Activated B cell treated with CpG ODN at 0.5 μM for 24 hours (primary cell): ENCODE measurements at places on chromosomes 4 and X.

DNA sequence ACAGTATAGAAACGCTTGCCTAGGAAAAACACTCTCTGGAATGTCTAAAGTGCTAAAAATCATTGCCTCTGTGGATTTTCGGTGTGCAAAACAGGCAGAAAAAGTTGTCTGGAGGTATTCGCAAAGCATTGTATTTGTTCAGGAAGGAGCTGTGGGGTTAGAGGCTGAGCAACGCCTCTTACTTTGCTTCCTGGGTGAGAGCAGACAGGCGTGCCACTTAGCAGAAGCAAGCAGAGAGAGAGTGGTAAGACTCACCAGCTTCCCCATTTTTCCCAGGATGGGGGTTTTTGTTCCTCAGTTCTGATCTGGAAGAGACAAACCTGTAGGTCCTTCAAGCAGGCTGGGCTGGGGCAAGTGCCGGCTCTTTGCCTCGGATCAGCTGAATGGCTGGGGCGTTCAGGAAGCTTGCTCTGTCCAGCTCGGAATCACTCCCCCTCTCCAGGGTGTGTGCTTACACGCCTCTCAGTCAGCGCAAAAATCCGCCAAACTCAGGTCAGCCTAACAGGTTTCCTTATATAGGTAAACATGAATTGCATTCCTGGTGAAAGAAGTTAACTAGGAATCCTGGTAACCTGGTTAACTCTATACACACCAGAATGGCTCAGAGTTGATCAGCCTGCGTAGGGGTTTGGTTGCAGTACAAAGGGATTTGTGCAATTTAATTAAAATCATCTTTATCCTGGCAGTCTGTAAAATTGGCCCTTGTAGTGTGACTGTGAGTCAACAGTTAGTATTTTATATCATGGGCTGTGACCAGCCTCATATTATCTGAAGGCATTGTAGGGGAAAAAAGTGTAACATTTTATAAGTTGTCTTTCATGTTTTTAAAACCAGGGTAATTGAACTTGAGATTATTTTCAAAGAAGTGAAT, 213.1 kb upstream of the MID1 start:
- H3K36me3 ChIP-seq = no peaks in the 10 kb centered on the region
- DNase-seq = no peak
- no peaks in the 10 kb centered on the region for H3K4me1 ChIP-seq
- H3K27ac ChIP-seq = no peak overlapping the region
- no peaks in the 10 kb centered on the region for H3K27me3 ChIP-seq
- no peak overlapping the region for H3K4me3 ChIP-seq

GRCh38 chr4:76997532-76997931, 48.0 kb downstream of the SEPTIN11 start:
- peaks cover 41% of the 10 kb centered on the region for H3K36me3 ChIP-seq
- DNase-seq = no peak
- peaks cover 12% of the 10 kb centered on the region for H3K4me1 ChIP-seq

DNA sequence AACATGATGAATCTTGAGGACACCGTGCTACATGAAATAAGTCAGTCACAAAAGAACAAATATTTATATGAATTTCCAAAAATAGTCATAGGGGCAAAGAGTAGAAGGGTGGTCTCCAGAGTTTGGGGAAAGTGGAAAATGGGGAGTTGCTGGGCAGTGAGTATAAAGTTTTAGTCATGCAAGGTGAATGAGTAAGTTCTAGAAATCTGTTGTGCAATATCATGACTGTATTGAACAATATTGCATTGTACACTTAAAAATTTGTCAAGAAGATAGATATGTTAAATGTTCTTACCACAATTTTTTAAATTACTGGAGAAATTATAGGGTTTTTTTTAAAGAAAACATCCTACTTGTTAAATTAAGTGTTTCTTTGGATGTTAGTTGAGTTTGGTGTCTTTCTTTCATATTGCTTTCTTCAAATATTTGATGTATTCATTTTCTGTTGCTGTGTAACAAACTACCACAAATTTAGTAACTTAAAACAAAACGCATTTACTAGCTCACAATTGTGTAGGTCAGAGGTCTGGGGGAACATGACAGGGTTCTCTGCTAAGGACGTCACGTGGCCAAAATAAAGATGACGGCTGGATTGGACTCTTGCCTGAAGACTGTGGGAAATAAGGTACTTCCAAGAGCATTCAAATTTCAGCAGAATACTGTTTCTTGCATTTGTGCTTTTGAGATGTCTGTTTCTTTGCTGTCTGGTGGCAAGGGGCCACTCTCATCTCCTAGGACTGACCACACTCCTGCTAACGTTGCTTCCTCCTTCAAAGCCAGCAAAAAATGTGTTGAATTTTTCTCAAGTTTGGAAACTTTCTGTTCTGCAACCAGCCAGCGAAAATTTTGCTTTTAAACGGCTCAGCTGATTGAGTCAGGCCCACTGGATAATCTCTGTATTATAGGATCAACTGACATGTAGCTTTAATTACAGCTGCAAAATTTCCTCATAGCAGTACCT, 76.7 kb downstream of the CPEB2 start:
- H3K36me3 ChIP-seq = no peaks in the 10 kb centered on the region
- no peaks in the 10 kb centered on the region for H3K4me1 ChIP-seq
- peaks cover 3% of the 10 kb centered on the region for H3K27me3 ChIP-seq
- DNase-seq = no peak
- H3K27ac ChIP-seq = no peak overlapping the region
- H3K4me3 ChIP-seq = no peak overlapping the region

DNA sequence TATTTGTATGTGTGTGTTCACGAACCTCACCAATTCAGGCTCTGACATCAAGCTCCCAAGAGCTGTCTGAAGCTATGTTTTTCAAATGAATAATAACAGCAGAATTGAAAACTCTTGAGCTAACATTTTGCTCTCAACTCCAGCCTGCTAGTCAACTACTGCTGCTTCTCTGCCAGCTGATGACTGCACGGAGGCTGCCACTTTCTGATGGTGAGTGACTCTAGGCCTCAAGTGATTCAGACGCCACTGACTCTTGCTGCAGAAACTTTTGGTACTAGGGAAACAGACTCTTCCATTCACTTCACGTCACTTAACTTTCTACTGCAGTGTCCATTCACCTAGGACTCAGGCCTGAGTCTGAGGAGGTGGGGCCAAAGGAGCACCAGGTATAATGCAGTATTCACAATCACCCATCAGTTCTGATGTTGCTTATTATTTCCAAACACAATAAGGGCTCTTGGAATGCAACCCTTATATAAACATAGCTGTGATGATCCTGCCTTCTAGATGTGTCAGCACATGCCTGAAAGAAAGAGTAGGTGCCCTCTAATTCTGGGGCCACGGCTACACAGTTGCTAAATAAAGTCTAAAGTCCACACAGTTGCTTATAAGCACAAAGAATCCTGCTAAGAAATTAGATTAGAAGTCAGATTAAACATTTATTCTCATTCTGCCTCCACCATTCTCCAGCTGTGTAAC, 16.0 kb downstream of the PRDM8 start:
- no peak for DNase-seq
- no peak overlapping the region for H3K27ac ChIP-seq
- peaks cover 2% of the 10 kb centered on the region for H3K4me1 ChIP-seq
- no peak overlapping the region for H3K4me3 ChIP-seq

- peaks cover 16% of the 10 kb centered on the region for H3K27me3 ChIP-seq
- H3K4me3 ChIP-seq = no peak overlapping the region
- H3K4me1 ChIP-seq = no peaks in the 10 kb centered on the region
- no peaks in the 10 kb centered on the region for H3K36me3 ChIP-seq
These were observed 12.7 kb upstream of the DCUN1D4 start for GRCh38 chr4:51830156-51830720.

- no peak for DNase-seq
- peak overlapping the region; percentile 56 for H3K27ac ChIP-seq
These were observed 16.2 kb downstream of the UBE2K start for GRCh38 chr4:39714166-39714565.

DNA sequence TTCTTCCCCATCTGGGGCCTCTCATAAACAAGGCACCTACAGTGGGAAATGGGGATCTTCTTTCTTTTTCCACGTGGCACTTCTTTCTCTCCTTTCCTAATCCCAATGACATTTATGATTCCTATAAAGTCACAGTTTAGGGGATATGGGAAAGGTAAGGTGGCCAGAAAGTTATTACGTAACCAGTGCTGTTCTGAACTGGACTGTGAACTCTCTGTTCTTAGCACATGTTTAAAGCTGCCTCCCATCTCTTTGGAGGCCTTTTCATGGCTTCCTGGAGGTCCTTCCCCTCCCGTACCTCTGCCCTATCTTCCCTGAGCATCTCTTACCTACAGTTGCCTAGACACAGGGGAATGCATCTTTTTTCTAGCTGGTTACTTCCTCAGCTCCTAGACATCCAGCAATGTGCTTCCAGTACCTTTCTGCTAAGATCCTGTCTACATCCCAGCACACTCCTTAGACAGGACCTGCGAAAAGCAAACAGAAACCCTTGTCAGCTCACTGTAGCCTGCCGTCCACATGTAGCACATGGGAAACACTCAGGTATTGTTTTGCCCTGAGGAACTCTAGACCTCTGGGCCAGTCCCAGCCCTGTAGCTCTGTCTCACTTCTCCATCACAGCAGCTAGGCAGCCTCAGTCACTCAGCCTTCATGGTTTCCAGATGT, 195.4 kb downstream of the NWD2 start:
- peaks cover 3% of the 10 kb centered on the region for H3K27me3 ChIP-seq
- no peak for DNase-seq
- no peak overlapping the region for H3K4me3 ChIP-seq
- no peaks in the 10 kb centered on the region for H3K36me3 ChIP-seq
- no peak overlapping the region for H3K27ac ChIP-seq

DNA sequence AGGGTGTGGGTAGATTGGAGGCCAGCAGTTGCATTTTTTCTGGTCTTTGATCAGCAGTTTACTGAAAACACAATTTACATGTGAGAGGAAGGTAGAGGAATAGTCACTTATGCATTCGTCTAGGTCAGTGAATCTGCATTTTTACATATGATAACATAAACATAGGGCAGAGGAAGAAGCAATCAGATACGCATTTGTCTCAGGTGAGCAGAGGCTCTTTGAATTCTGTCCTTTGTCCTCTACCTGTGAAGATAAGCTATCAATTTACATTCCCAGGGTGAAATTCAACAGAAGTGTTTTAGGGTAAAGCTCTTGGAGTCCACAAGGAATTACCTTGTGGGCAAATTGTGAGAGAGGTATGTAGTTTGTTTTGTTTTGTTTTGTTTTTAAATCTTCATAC, 306.5 kb downstream of the MAGEB5 start:
- H3K36me3 ChIP-seq = no peaks in the 10 kb centered on the region
- DNase-seq = no peak
- no peak overlapping the region for H3K4me3 ChIP-seq
- no peaks in the 10 kb centered on the region for H3K4me1 ChIP-seq

- H3K27ac ChIP-seq = no peak overlapping the region
- H3K4me1 ChIP-seq = no peaks in the 10 kb centered on the region
- no peaks in the 10 kb centered on the region for H3K36me3 ChIP-seq
- no peaks in the 10 kb centered on the region for H3K27me3 ChIP-seq
- H3K4me3 ChIP-seq = no peak overlapping the region
These were observed 882.4 kb downstream of the C4orf33 start for GRCh38 chr4:129978315-129978714.

DNA sequence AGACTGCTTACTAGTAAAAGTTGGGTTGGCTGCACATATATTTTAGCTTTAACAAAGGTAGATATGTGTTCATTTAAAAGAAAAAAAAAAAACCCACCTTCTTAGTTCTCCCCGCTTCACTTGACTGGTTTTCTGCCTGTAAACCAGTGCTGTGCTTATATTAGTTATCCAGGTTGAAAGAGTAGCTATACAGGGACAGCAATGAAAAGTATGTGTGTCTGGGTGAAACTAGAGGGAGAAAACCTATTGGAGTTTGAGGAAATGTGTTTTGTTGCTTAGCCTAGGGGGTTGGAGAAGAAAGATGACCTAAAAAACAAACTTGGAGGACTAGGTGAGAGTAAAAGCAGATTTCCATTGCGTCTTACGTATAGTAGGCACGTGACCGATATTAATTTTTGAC, 4.5 kb downstream of the JADE1 start:
- no peak overlapping the region for H3K27ac ChIP-seq
- H3K36me3 ChIP-seq = peaks cover 20% of the 10 kb centered on the region
- DNase-seq = no peak

DNA sequence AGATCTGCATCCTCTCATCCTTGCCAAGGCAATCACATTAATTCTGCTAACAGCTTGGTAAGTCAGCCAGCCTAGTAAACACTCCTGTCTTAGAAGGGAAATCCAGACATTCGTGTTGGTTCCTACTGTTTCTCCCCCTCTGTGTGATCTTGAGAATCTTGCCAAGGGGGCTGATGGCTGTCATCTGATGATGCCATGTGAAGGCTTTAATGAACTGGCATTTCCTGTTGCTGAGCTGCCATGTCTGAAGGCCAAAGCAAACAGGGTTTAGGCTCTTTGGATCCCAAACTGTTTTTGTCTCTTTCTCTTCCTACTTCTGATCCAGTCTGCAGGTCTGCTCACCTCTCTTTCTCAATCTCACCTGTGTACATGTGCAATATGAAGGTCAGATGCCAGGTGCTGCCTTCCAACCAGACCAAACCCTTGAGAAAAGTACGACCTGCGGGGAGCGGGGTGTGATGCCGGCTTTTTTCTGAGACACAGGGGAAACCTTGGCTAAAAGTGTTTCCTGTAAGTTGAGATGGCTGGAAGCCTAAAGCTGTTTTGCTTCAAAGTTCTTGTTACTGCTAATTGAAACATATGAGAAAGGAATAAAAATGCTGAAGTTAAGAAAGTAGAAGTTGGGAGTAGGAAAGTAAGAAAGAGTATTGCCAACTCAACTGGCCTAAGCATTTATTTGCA, 532.9 kb downstream of the ANKRD50 start:
- no peaks in the 10 kb centered on the region for H3K4me1 ChIP-seq
- H3K36me3 ChIP-seq = no peaks in the 10 kb centered on the region
- no peaks in the 10 kb centered on the region for H3K27me3 ChIP-seq
- no peak overlapping the region for H3K4me3 ChIP-seq
- DNase-seq = no peak

GRCh38 chrX:105543283-105543682, 279.1 kb upstream of the NRK start:
- no peak overlapping the region for H3K27ac ChIP-seq
- DNase-seq = no peak
- no peaks in the 10 kb centered on the region for H3K27me3 ChIP-seq
- no peak overlapping the region for H3K4me3 ChIP-seq
- H3K4me1 ChIP-seq = no peaks in the 10 kb centered on the region
- no peaks in the 10 kb centered on the region for H3K36me3 ChIP-seq

DNA sequence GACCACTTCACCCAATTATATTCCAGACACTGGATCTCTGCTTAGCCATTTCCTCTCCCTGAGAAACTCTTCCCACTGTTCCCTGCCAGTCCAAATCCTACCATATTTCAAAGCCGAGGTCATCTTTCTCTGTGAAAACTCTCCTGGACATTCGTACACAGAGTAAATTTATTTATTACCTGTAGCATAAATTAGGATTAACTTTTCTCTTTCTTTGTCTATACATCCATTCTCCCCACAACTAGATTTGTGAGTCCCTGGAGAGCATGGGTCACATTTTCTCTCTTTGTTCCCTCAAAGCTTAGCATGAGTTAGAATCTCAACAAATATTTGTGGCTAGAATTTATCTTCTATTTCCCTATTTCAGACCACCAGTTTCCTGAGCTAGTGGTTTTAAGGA, 27.8 kb upstream of the SMIM10 start:
- H3K27ac ChIP-seq = no peak overlapping the region
- H3K4me3 ChIP-seq = no peak overlapping the region

GRCh38 chr4:86338521-86338920, 21.3 kb downstream of the MAPK10 start:
- no peak for DNase-seq
- no peak overlapping the region for H3K4me3 ChIP-seq
- H3K4me1 ChIP-seq = no peaks in the 10 kb centered on the region
- H3K27me3 ChIP-seq = peaks cover 5% of the 10 kb centered on the region
